Dorsolateral prefrontal cortex (tissue), 122 donors: ENCODE measurements at places on chromosomes 3 and 15.

DNA sequence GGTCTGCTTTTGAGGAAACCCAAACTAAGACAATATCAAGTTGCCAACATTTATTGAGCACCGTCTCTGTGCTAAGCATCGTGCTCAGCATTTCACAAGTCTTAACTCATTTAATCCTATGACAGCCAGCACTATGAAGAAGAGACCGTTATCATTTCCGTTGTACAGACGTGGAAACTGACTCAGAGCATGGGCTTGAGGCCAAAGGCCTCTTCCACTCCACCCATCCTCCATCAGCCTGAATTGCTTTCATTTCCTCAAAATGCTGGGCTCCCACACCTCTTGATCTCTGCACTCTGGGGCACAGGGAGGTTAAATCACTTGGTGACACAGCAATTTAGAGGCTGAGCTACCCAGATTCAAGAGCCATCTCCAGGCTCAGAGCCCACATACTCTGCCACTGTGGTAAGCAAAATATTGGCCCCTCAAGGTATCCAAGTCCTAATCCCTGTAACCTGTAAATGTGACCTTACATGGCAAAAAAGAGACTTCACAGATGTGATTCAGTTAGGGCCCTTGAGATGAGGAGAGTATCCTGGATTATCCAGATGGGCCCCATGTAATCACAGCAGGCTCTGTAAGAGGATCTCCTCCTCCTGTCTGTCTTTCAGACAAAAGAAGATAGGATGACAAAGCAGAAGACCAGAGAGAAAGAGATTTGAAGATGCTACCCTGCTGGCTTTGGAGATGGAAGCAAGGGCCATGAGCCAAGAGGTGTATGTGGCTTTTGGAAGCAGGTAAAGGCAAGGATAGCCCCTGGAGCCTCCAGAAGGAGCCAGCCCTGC, 24.3 kb upstream of the FLNB start:
- no peak for DNase-seq

GRCh38 chr3:129100274-129100673, 21.3 kb downstream of the RAB43 start:
- DNase-seq = no peak

GRCh38 chr3:88112289-88112688, 37.5 kb upstream of the C3orf38 start:
- no peak for DNase-seq

- DNase-seq = no peak
Observed at GRCh38 chr3:59411694-59412093, 361.9 kb upstream of the CFAP20DC start.

GRCh38 chr3:115004201-115005140, 142.6 kb downstream of the ZBTB20 start:
- no peak for DNase-seq

DNA sequence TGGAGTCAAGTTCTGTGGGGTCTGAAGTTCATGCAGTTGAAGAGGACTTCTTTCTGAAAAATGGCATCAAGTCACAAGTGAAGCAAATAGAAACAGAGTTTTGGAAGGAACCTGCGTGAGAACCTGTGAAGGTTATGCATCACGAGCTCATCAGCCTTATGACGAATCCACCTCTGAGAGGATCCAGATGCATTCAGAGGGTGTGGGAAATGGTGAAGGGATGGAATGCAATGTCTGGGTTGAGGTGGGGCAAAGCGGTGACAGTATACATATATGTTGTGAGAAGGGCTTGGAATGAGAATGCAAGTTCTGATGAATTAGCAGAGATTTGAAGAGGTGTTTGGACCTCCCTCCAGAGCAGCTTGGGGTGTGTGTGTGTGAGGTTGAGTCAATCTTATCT, 382.1 kb upstream of the TBL1XR1 start:
- no peak for DNase-seq

DNA sequence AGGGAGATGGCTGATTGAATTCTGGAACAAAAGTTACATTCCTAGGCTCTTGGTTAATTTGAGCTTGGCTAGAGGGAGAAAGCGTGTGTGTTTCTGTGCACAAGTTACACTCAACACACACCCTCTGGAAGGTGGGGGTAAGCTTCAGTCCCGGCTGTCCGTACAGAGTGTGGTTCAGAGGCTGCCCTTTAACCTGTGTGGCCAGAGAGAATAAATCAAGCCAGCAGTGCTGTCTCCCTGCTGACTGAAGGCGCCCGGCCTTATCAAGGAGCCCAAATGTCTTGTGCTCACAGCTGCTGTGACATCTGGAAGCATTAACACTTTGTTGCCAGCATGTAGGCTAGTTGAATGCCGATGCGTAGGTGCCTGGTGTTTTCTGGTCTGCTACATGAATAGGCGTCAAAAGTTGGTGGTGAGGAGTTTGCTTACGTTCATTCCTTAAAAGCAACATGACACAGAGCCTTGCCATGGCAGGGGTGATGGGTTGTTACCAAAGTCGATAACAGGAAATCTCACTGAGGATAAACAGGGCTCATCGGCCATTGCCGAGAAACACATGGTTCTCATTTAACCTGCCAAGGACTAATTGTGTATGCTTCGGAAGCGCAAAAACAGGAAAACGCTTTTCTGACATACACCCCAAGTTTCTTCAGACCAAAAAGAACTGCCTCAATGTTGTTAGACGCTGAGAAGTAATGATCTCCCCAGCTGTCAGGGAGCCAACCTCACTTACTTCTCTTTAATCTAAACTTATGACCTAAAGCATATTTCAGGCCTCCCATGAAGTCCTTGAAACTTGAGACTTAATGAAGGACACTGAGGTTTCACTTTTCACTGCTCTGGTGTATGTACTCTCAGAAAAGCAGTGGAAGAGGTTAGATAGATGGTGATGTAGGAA, 95.8 kb upstream of the CTDSPL start:
- no peak for DNase-seq

GRCh38 chr3:32018757-32019564, 37.4 kb downstream of the ZNF860 start:
- DNase-seq = no peak

GRCh38 chr15:84725001-84725491, 9.1 kb upstream of the SEC11A start:
- no peak for DNase-seq

GRCh38 chr3:7658294-7658693, 797.4 kb downstream of the GRM7 start:
- no peak for DNase-seq

DNA sequence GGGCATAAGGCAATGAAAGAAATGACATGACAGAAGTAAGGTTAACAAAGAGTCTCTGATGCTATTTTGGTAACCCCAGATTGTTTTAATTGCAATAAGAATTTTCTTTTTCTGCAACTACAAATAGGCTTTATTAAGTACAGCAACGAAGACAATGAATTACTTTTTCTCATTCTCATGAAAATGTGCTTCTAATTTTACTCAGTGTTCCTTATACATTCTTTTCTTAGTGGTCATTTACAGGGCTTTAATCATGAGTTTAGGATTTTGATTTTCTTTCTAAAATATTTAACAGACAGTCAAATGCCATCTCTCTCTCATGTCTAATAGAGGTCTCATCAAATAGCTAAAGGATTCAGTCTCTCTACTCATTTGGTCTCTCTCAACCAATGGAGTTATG, 452.1 kb downstream of the RAP2B start:
- no peak for DNase-seq

GRCh38 chr3:105938101-105938500, 69.3 kb upstream of the CBLB start:
- peak; percentile 73 for DNase-seq

GRCh38 chr15:91870876-91871537, 17.5 kb downstream of the SLCO3A1 start:
- DNase-seq = no peak

DNA sequence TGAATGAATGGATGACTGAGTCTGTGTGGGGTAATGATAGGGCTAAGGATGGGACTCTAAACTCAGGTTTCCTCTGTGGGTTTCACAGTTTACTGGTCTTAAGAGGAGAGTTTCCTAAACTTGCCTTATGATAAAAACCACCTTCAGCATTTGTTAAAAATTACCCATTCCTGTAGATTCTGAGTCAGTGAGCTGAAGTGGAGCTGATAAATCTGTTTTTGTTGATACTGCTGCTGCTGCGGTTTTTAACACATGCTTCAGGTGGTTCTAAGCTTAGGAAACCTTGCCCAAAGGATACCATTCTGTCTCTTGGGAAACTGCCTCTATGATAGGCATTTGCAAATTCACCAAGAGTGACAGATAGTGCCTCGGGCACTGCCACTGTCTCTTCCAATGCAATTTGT, 52.6 kb downstream of the MECOM start:
- no peak for DNase-seq

GRCh38 chr3:125078951-125079674, 23.3 kb upstream of the HEG1 start:
- DNase-seq = no peak

DNA sequence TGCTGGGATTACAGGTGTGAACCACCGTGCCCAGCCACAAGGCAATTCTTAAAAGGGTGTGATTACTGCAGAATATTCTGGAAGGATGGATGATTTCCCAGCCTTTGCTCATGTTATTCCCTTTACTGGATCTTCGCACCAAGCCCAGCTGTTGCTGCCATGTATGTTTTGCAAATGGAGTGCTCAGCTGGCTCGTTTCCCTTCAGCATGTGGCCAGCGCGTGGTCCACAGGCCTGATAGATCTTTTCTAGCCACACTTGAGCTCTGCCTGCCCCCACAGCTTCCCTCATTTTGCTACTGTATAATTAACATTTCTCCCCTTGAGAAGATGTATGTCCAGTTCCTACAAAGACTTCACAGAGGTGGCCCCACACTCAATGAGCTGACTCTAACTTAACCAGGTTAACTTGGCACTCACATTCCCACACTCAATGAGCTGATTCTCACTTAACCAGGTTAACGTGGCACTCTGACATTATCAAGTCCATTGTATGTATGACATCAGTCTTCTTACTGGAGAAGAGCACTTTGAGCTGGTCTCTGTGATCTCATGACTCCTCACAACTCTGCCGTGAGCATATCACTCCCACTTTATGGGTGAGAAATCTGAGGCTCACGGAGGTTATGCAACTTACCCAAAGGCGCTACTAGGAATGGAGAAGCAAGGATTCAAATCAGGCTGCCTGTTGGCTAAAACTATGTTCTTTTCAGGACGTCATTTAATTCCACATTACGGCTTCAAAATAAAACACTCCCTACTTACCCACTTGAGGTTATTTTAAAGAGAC, 49.2 kb downstream of the TM4SF4 start:
- no peak for DNase-seq

DNA sequence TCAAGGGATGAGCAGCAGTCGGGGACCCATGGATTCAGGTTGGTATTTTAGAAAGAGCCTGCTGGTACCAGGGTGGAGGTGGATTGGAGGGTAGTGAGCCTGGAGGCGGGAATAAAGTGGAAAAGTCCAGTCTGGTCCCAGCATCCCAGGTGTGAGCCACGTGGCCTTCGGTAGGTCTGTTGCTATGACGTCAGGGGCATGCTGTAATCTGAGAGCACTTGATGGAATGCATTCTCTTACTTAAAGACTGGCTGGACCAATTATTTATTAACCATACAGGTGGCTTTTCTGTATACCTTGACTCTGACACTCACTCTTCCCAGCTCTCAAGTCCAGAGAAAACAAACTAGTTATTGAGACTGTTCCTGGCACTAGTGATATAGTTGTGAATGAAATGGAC, 389.9 kb upstream of the RGMA start:
- DNase-seq = no peak

- DNase-seq = no peak
Observed at GRCh38 chr3:16372362-16373292, 107.6 kb downstream of the OXNAD1 start.

- no peak for DNase-seq
Observed at GRCh38 chr3:186421946-186422345, 59.9 kb upstream of the DGKG start.

GRCh38 chr15:74300057-74300795, 64.1 kb downstream of the CCDC33 start:
- no peak for DNase-seq

DNA sequence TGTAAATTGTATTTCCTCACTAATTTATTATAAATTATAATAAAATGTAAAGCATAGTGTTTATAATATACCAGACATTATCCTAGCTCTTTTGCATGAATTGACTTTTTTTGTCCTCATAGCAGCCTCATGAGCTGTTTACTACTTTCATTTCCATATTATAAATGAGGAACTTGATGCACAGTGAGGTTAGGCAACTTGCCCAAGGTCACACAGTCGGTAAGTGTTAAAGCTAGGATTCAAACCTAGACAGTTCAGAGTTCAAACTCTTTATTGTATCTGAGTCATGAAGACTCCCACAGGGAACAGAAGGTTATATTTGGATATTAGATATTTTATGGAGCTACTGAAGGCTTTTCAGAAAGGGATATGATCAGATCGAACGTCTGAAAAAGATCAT, 322.2 kb upstream of the SATB1 start:
- no peak for DNase-seq

DNA sequence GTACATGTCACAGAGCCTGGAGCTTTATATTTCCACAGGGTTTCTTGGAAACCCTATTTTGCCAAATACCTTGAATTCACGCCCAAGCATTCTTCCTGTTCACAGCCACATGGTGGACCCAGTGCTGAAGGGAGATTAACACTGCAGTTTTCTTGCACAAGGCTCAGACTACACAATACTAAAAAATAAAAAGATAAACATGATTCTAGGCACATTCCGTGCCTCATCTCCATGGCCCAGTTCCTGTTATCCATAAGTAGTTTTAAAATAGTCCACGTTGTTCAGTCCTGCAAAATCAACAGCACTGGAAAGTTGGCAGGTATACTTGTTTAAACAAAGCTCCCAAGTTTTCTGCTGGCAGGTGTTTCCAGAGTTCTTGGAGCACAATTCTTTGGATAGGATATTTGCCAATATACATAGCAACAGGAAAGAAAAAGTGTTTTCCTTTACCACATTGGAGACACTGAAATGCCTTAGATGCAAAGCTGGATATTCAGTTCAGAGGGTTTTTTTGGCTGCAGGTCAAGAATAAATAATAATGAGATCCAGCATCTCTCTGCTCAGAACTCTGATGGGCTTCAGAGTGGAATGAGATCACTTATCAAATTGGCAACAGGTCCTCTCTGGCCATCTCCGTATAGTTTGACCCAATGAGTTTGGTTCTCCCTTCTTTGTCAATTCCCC, 88.1 kb upstream of the TGFBR2 start:
- no peak for DNase-seq

DNA sequence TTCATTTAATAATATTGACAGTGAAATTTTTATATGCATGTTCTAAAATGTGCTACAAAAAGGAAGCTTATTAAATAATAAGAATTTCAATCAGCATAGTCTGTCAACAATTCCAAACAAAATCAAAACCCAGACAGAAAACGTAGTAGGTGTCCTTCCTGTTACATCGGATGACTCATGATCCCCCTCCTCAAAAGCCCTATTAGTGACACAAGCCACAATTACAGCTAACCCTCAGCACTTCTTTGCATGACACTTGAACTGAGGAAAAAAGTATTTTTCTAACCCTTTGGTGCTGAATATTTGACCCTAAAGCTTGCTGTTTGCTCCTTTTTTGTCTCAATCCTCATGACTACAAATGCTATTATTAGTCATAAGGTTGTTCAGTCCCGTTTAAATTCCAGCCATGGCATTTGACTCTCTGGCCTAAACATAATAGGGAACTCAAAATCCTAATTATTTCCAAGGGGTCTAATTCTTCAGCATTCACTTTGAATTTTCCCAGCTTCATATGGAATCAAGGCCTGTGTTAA, 78.1 kb downstream of the COL8A1 start:
- no peak for DNase-seq

- DNase-seq = no peak
Observed at GRCh38 chr3:99366663-99367429, 271.5 kb upstream of the COL8A1 start.

- peak; percentile 63 for DNase-seq
Observed at GRCh38 chr3:11059090-11059798, 66.7 kb downstream of the SLC6A1 start.

GRCh38 chr3:52722491-52722890, 16.6 kb downstream of the SPCS1 start:
- no peak for DNase-seq

GRCh38 chr3:101819649-101820206, 29.6 kb upstream of the NFKBIZ start:
- DNase-seq = no peak
